Pons (tissue), 1 donor: ENCODE measurements at places on chromosomes 6 and 20.

DNA sequence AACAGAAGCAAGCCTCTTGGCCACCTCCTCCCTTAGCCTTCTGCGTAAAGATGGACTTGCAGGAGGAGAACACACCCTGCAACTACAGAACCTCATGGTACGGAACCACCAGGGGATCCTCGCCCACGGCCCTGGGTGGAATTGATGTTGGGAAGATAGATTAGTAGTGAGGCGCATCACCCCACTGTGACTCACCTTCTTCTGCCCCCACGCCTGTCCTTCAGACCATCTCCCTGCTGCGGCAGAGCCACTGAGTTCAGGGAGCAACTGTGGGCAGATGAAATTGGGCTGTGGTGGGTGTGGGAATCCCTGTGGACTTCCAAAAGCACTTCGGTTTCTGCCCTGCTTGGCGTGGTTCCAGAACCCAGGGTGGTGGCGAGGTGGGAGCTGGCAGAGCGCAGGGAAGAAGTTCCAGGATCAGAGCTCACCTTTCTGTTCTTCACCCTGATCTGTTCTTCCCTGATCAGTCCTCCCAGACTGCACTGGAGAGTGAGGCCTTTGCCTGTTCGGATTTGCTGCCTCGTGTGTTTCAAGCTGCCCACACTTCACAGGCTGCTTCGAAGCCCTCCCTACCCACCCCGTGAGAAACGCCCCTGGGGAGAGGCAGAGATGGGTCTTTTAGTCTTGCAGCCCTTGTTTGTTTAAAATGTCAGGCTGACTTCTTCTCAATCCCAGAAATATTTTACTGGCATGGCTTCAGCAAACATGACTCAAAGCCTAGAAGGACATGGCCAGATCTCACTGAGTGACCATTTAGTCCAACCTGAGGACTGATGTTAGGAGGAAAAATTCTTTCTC is 92.8 kb upstream of the MLN start:
- DNase-seq: no peak

- DNase-seq: no peak
Measured at GRCh38 chr6:79635232-79635543, 4.1 kb downstream of the SH3BGRL2 start.

- no peak for DNase-seq
Measured at GRCh38 chr20:35172434-35172806, 548 bp downstream of the PROCR start.

DNA sequence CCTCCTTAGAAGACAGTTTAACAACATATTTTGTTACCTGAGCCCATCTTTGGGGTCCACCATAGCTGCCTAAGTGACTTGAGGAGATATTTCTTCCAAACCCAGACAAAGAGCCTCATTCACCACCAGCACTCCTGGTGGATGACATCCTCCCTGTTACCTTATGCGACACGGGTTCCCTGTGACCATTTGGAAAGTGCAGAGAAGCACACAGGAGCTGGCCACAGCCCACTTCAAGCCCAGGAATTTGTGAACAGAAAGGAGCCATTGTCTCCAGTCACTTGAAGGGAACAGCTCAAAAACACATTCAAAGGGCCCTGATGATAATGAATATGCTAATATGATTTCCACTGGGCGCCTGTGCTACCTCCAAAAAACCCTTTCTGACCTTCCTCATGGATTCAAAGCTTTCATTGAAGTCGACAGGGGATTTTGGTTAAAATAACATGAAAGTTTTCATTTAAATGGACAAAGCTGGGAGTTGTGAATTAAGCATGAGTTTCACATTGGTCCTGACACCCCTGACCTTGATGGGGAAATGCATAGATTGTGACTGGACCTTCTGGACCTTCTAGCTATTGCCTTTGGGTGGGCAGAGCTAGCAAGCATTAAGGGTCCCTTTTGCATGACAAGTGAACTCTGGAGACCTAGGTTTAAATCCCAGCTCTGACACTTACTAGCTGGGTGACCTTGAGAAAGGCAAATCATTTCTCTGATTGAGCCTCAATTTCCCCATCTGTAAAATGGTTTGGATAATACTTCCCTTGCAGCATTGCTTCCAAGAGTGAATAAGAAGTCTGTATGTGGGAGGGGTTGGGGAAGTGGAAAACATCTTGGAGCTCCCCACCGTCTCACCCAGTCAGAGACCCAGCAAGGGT is 83.3 kb upstream of the SIRPA start:
- peak; percentile 89 for DNase-seq

GRCh38 chr6:87756858-87757257 is 54.8 kb upstream of the AKIRIN2 start:
- DNase-seq: peak; percentile 59

- DNase-seq: no peak
Measured at GRCh38 chr6:79650950-79651349, 19.8 kb downstream of the SH3BGRL2 start.

DNA sequence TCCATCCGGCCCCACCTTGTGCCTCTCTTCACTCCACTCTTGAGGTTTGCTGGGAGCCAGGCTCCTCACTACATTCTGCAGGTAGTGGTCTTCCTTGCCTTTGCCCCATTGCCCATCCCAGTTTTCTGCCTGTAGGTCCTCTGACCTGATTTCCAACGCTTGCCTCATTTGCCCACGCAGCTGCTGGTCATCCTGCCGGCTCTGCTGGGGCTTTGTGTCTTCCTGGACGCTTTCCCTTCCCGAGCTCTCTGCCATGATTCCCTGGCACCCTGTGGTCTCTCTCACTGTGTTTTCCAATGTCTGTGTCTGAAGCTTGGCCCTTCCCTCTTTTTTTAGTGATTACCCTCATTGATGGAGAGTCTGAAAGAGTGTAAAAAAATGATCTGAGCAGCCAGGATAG is 451.6 kb downstream of the UTRN start:
- DNase-seq: no peak

- no peak for DNase-seq
Measured at GRCh38 chr6:88989215-88989614, 25.8 kb upstream of the RNGTT start.

DNA sequence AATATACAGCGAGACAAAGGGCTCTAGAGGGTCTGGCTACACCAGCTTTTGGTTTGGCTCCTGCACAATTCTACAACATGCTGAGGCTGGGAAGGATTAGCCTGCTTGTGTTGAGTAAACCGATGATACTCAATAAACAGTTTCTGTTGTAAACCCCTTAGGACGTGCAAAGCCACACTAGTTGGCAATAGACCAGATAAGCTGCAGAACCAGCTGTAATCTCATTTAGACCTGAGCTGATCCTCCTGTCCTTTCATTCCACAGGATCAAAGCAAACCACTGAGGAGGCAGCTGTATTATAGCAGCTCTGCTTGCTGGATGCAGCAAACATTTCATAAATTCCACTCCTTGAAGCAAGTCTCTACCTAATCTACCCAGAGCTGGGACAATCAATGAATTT is 79.7 kb downstream of the MMS22L start:
- no peak for DNase-seq

GRCh38 chr6:40688214-40688761 is 101.1 kb upstream of the LRFN2 start:
- no peak for DNase-seq

- no peak for DNase-seq
Measured at GRCh38 chr6:33076406-33076934, 680 bp downstream of the HLA-DPB1 start.

GRCh38 chr20:23156170-23156841 is 70.2 kb upstream of the CD93 start:
- no peak for DNase-seq

- no peak for DNase-seq
Measured at GRCh38 chr6:3912361-3913076, 63.3 kb downstream of the FAM50B start.

- no peak for DNase-seq
Measured at GRCh38 chr6:69584913-69585729, 211.7 kb downstream of the LMBRD1 start.

DNA sequence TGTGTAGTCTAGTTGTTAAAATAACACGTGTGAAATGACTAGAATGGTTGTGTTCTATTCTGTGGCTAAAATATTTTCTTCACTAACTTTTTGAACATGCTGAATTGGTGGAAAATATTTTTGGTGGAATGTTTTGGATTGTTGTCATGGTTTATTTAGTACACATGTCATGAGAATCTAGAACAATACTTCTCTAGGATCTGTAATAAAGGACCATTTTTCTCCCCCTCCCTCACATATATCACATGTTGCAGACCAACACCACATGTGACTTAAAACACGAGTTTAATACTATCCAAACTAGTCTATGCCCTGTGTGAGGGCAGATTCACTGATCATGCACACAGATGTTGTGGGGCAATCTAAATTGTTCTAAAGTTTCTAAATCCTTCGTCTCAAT is 29.2 kb downstream of the FIG4 start:
- no peak for DNase-seq

DNA sequence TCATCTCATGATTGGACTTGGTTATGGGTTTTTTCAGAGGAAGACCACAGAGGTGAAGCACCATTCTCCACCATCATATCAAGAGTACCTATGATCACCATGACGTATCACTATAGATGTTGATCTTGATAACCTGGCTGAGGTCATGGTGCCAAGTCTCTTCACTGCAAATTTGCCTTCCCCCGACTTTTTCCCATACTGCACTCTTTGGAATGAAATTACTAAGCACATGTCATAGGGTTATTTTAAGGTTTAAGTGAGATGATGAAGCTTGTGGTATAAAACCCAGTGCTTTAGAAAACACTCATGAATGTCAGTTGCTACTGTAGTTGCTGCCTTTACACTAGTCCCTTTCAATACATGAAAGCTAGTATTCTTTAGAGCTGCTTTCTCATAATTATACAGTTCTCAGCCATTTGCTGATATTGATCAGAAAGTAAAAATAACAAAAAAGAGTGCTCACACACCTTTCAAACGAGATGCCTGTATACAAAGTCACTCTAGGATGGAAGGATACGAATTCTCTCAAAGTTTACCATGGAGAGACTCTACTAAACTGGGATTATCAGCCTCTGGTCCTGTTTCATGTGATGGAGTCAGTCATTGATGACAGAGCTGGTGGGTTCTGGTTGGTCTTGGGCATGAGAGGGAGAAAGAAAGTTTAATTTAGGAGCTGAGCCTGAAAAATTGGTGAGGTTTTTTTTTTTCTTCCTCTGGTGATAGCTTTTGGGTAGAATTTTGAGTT is 228.1 kb downstream of the PRL start:
- DNase-seq: no peak

DNA sequence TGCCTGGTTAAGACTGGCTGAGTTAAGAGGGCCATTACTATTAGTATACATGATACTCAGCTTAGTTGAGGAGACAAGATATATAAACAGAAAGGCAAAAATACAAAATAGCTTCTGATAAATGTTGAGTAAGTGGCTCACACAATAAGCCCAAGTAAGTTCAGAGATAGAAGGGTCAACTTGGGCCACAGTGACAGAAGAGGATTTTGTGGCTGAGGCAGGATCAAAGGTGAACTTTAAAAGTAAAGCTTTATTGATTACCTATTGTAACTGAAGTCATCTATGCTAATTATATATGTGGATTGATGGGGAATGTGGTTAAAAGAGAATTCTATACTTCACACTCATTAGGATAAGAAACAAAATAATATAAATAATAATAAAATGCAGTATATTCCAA is 80.8 kb downstream of the PHACTR2 start:
- DNase-seq: no peak

DNA sequence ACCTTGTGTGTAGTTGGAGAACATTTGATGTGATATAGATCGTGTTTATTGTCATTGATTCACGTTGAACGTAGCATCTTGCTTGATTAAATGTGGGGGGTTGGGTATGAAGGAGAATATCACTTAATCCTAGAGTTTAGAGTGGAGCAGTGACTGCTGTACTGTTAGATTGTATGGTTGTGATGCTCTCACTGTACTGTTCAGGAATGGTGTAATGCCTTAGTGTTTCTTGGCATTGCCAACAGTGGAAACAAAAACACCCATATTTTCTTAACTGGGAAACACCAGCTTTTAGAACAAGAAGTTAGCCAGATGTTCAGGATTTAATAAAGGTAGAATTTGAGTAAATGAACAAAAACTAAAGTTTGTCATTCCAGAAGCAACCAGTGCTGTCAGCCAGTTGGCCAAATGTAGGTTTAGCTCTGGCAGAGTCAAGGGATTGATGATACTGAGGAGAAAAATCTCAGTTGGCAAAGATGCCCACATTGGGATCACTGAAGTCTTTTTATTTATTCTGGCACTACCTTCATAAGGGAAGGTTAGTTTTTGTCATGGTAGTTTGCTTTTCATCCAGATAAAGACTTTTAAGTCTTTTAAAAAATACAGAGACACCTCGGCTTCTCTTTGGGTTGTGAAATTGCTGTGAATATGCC is 129.9 kb downstream of the JARID2 start:
- DNase-seq: no peak
